Mesenchymal stem cell (in vitro differentiated cells and primary cell): ENCODE measurements at places on chromosomes 2 and 18.

DNA sequence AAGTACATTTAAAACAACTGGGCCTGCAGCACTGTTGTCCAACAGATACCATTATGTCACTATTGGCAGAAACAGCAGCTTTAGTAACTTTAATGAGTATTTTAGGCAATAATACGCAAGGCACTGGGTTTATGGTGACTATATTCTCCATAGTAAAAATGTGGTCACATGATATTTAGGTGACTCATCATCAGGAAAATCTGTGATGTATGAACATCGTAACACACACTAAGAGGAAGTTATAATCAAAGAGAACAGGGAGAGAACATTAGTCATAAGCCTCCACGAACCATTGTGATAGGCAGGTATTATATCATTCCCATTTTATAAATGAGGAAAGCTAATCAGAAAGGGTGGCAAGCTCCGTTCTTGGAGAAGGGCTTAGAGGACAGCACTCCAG, 36.9 kb downstream of the RAPH1 start:
- no peak overlapping the region for H3K27ac ChIP-seq
- H3K4me3 ChIP-seq, result no peak overlapping the region
- no peaks in the 10 kb centered on the region for H3K27me3 ChIP-seq
- no peaks in the 10 kb centered on the region for H3K36me3 ChIP-seq
- no peaks in the 10 kb centered on the region for H3K4me1 ChIP-seq

DNA sequence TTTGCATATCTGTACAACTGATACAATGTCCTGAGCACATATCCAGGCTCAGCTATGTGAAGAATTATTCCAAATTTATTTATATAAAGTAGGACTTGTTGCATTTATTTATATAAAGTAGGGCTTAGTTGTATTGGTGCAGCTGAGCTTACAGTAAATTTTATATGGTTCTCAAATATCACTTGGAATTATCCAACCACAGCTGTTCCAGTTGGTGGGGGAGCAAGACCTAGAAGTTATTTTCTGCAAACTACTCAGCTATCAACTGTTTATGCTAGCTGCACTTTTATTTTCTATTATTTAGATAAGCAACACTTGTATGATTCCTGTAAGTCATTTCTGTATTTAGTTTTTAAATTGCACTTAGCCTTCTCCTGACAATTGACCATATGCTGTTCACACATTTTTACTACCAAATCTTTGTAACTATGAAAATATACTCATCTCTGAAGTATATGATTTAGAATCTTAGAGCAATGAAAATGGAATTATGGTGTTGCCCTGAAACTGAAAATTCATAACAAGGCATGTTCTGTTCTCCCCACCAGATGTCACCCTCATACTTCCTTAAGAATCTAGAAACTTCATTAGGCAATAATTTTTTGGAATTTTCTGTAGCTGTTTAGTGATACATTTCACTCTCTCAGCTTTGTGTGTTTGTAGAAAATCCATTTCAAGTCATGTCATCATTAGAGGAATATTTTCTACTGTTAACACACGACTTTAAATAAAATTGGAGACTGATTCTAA, 157.0 kb upstream of the CBLN2 start:
- peak; percentile 34 for DNase-seq
- no peak overlapping the region for H3K4me3 ChIP-seq
- H3K36me3 ChIP-seq, result no peaks in the 10 kb centered on the region
- H3K4me1 ChIP-seq, result no peaks in the 10 kb centered on the region
- no peak overlapping the region for H3K27ac ChIP-seq

GRCh38 chr2:82795446-82795845, 1663.6 kb downstream of the SUCLG1 start:
- DNase-seq, result peak; percentile 26
- no peak overlapping the region for H3K27ac ChIP-seq
- no peak overlapping the region for H3K4me3 ChIP-seq
- H3K27me3 ChIP-seq, result no peaks in the 10 kb centered on the region
- H3K36me3 ChIP-seq, result no peaks in the 10 kb centered on the region

DNA sequence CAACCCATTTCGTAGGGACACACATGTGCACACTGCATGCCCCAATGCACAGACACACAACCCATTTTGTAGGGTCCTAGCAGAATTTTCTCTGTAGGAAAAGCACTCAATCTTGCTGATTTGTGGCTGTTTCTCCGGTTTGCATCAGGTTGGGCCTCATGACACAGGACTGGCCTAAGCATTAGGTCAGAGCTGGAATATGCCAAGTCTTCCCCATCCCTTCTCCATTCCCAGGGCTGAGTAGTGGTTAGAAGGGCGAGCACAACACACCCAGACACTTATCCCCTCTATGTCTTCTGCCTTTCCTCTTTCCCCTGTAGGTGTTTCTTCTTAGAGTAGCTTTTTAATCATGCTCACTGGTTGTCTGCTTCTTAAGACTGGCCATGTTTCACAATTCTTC, 295.9 kb downstream of the SOX11 start:
- no peaks in the 10 kb centered on the region for H3K27me3 ChIP-seq
- no peak overlapping the region for H3K4me3 ChIP-seq
- no peak for DNase-seq

DNA sequence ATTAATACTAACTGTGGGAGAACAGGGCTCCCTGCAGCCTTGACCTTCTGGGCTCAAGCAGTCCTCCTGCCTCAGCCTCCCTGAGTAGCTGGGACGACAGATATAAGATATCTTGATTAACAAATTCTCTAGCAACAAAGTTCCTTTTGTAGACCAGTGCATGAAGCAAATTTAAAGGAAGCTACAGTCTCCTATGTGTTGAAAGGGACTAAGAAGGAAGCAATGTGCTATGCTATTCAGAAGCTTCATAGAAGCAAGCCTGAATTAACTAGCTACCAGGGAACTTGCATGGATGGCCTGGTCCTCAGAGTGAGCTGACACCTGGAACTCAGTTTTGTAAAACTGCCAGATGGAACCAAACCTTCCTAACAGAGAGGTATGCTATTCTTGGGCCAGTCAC, 33.2 kb downstream of the RAPH1 start:
- no peak for DNase-seq
- no peak overlapping the region for H3K4me3 ChIP-seq
- no peaks in the 10 kb centered on the region for H3K4me1 ChIP-seq
- peaks cover 3% of the 10 kb centered on the region for H3K36me3 ChIP-seq
- H3K27ac ChIP-seq, result no peak overlapping the region

GRCh38 chr2:71704131-71704561, 250.8 kb downstream of the DYSF start:
- H3K27ac ChIP-seq, result no peak overlapping the region
- no peaks in the 10 kb centered on the region for H3K36me3 ChIP-seq
- no peak overlapping the region for H3K4me3 ChIP-seq
- peaks cover 12% of the 10 kb centered on the region for H3K4me1 ChIP-seq
- peaks cover 66% of the 10 kb centered on the region for H3K27me3 ChIP-seq

GRCh38 chr2:57296795-57297517, 749.6 kb upstream of the VRK2 start:
- H3K27ac ChIP-seq, result no peak overlapping the region
- H3K36me3 ChIP-seq, result no peaks in the 10 kb centered on the region
- no peaks in the 10 kb centered on the region for H3K4me1 ChIP-seq
- no peak overlapping the region for H3K4me3 ChIP-seq
- DNase-seq, result no peak

- H3K27ac ChIP-seq, result no peak overlapping the region
- peaks cover 2% of the 10 kb centered on the region for H3K27me3 ChIP-seq
- peak; percentile 15 for DNase-seq
- no peak overlapping the region for H3K4me3 ChIP-seq
- H3K4me1 ChIP-seq, result peaks cover 4% of the 10 kb centered on the region
Observed at GRCh38 chr2:148560496-148560895, 84.1 kb upstream of the EPC2 start.

- H3K4me3 ChIP-seq, result no peak overlapping the region
- H3K36me3 ChIP-seq, result no peaks in the 10 kb centered on the region
- peaks cover 3% of the 10 kb centered on the region for H3K4me1 ChIP-seq
- DNase-seq, result no peak
- H3K27me3 ChIP-seq, result no peaks in the 10 kb centered on the region
Observed at GRCh38 chr2:203914546-203915182, 21.9 kb upstream of the ICOS start.

DNA sequence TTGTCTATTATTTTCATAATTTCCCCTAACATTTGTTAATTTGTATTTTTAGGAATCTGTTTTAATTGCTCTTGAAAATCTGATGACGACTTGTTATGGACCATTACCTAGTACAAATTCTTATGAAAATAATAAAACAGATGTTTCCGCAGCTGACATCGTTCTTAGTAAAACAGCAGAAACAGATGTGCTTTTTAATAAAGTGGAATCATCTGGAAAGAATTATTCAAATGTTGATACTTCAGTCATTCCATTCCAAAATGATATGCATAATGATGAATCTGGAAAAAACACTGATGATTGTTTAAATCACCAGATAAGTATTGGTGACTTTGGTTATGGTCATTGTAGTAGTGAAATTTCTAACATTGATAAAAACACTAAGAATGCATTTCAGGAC, 69.9 kb downstream of the PMS1 start:
- no peaks in the 10 kb centered on the region for H3K27me3 ChIP-seq
- H3K4me3 ChIP-seq, result no peak overlapping the region
- no peak overlapping the region for H3K27ac ChIP-seq
- no peaks in the 10 kb centered on the region for H3K36me3 ChIP-seq
- H3K4me1 ChIP-seq, result no peaks in the 10 kb centered on the region

DNA sequence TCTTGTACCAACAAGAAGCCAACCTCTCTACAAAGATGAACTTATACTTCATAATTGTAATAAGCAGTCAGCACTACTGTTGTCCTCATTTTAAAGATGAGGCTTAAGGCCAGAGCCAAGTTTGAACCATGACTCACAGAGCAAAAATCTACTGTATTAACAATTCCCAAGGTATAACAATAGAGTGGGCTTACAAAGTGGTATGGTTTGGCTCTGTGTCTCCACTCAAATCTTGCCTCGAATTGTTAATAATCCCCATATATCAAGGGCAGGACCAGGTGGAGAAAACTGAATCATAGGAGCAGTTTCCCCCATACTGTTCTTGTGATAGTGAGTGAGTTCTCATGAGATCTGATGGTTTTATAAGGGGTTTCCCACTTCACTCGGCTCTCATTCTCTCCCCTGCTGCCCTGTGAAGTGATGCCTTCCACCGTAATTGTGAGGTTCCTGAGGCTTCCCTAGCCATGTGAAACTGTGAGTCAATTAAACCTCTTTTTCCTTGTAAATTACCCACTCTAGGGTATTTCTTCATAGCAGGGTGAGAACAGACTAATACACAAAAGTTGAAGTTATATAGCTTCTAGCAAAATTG, 19.5 kb downstream of the MRPL44 start:
- peaks cover 8% of the 10 kb centered on the region for H3K36me3 ChIP-seq
- DNase-seq, result no peak
- no peaks in the 10 kb centered on the region for H3K4me1 ChIP-seq
- no peak overlapping the region for H3K27ac ChIP-seq
- H3K27me3 ChIP-seq, result no peaks in the 10 kb centered on the region
- H3K4me3 ChIP-seq, result no peak overlapping the region

- no peak overlapping the region for H3K27ac ChIP-seq
- no peak overlapping the region for H3K4me3 ChIP-seq
- no peaks in the 10 kb centered on the region for H3K4me1 ChIP-seq
- DNase-seq, result no peak
Observed at GRCh38 chr2:242046206-242046826, 176.8 kb downstream of the RTP5 start.

GRCh38 chr2:15561574-15562344, 625 bp upstream of the NBAS start:
- H3K27ac ChIP-seq, result peak overlapping the region; percentile 66
- no peaks in the 10 kb centered on the region for H3K27me3 ChIP-seq
- no peaks in the 10 kb centered on the region for H3K36me3 ChIP-seq
- H3K4me1 ChIP-seq, result peaks cover 2% of the 10 kb centered on the region
- no peak overlapping the region for H3K4me3 ChIP-seq

GRCh38 chr18:53534695-53535094, 689.8 kb downstream of the MBD2 start:
- no peaks in the 10 kb centered on the region for H3K27me3 ChIP-seq
- H3K27ac ChIP-seq, result no peak overlapping the region
- no peaks in the 10 kb centered on the region for H3K36me3 ChIP-seq
- H3K4me3 ChIP-seq, result no peak overlapping the region
- DNase-seq, result no peak

DNA sequence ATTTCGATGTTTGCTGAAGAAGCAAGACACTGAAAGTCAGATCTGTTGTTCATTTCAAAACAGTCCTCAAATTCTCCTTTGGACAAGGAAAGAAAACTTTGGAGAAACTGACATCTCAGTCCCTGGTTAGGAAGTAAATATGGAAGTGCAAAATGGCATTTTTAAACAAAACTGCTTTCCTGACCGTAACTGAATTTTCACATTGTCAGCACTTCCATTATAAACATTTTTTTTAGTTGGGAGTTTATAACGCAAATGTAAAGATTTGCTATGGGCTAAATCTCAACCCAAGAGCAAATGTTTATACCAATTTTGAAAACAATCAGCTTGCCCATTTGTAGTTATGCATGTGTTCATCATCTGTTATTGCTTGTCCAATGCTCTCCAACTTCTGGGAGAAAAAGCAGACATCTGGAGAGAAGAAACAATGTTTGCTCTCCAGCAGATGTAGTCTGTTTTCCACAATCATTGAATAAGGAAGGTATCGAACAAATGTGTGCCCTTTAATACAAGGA, 520.1 kb downstream of the ARHGAP15 start:
- no peak for DNase-seq
- H3K36me3 ChIP-seq, result no peaks in the 10 kb centered on the region
- no peak overlapping the region for H3K27ac ChIP-seq
- no peaks in the 10 kb centered on the region for H3K4me1 ChIP-seq
- no peak overlapping the region for H3K4me3 ChIP-seq

DNA sequence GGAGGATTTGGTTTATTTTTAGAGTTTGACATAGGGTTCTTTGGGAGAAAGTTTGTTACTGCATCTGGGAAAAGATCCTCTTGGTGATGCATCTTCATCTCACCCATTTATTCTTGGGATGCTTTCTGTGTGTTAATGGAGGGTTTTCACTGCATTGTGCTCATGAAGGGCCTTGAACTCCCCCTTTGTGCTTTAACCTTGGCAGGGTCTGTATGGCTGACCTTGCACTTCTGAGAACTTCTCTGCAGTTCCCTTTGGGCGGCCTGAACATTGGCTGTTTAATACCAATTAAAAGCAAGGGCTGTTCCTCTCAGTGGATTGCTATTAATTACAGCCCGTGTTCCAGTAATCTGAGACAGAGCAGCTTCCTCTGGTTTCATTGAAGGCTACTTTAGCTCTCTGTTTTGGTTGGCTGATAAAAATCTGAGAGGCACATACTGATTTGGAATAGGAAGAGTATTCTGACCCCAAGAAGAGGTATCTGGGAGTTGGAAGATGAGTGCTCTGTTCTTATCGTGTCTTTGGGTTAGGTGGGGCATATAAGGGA, 37.5 kb downstream of the FMNL2 start:
- no peak overlapping the region for H3K27ac ChIP-seq
- H3K27me3 ChIP-seq, result no peaks in the 10 kb centered on the region
- no peak overlapping the region for H3K4me3 ChIP-seq
- no peaks in the 10 kb centered on the region for H3K36me3 ChIP-seq

GRCh38 chr2:20054931-20055330, 3.5 kb upstream of the LAPTM4A start:
- H3K4me1 ChIP-seq, result peaks cover 3% of the 10 kb centered on the region
- H3K4me3 ChIP-seq, result no peak overlapping the region
- H3K27ac ChIP-seq, result peak overlapping the region; percentile 34
- no peaks in the 10 kb centered on the region for H3K36me3 ChIP-seq

GRCh38 chr18:23971666-23972230, 42.8 kb upstream of the TTC39C start:
- H3K27me3 ChIP-seq, result no peaks in the 10 kb centered on the region
- H3K36me3 ChIP-seq, result no peaks in the 10 kb centered on the region
- DNase-seq, result no peak
- no peaks in the 10 kb centered on the region for H3K4me1 ChIP-seq
- no peak overlapping the region for H3K27ac ChIP-seq
